ENCODE measurements at places on chromosomes 1 and 21.

DNA sequence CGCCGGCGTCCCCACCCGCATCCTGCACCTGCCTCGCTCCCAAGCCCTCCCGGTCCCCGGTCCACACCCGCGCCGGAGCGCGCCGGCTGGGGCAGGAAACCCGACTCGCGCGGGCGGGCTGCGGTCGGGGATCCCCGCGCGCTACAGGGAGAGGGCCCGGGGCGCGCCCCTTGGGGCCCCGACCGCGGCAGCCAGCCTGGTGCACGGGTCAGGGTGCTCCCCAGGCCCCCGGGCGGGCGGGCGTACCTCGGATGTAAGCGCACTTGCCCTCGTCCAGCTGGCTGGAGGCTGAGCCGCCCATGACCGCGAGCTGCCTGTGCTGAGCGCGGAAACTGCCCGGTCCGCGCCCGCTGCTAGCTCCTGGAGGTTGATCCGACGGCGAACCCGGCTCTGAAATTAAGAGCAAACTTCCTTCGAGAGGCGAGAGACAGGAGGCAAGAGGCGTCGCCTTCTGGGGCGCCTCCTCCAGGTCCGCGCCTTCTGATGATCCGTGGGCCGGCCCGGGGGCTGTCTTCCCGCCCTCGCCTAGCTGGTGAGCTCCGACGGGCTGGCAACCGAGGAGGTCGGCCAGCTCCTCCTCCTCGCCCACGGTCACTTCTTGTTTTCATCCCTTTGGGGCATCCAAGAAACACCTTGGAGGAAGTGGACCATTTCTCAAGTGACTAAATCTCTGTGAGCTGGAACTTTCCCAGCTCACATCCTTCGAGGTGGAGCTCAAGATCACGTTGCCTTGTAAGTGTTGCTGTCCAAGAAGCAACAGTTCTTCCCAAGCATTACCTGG lies at the start of gene NIBAN1:
Gene NIBAN1, minus strand, starts transcription at position 453 of the 781 bp plus-strand sequence. Its CDS starts 152 bp downstream, at position 301.
- DNase-seq, result peak; percentile 14

DNA sequence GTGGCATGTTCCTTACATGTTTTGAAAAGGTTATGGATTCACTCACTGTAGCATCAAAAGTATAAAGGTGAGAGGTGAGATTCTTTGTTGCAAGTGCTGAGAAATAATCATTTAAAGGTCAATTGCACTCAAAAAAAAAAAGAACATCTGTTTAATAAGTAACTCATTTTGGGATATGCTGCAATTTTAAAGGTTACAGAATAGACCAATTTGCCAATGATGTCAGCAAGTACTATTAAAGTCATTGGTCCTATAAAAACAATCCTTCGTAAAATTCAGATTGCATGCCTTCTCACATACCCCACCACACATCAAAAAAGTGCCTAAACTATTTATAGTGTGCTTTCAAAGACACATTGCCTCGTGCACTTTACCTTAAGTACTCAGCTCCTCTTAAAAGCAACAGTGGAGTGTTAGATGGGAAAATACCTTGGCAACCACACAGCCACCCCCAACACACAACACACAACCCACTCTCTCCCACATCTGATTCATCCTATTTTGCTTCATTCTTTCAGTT lies 218.2 kb upstream of the ADGRL2 start:
- no peak for DNase-seq

DNA sequence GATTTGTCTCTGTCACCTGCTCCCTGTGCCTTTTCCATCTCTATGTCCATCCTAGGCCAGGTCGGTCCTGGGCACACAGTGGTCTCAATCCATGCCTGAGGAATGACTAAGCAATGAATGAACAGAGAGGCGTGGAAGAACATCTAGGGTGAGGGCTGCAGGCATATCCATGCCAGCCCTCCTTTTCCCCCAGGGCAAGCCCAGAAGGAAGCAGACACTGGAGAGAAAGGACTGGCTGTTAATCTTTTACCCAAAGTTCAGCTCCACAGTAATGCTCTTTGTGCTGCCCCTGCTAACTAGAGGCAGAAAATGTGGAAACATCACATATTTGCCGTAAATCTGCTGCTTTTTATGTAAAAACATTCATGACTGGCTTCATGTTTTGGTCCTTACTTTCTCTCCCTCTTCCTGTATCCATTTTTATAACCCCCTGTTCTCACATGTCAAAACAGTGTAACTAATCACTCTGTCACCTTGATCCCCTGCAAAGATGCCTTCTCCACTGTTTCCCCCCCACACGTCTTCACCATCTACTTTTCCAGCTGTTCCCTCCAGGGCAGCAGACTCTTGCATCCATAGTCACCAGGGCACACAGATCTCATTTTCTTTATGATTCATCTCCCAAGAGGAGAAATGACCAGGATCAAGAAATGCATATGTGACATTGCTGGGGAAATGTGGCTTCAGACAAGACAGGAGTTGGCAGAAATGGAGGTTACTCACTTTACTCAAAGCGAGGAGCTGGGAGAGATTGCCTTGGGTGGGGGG lies 166.4 kb upstream of the PROX1 start:
- no peak for DNase-seq

DNA sequence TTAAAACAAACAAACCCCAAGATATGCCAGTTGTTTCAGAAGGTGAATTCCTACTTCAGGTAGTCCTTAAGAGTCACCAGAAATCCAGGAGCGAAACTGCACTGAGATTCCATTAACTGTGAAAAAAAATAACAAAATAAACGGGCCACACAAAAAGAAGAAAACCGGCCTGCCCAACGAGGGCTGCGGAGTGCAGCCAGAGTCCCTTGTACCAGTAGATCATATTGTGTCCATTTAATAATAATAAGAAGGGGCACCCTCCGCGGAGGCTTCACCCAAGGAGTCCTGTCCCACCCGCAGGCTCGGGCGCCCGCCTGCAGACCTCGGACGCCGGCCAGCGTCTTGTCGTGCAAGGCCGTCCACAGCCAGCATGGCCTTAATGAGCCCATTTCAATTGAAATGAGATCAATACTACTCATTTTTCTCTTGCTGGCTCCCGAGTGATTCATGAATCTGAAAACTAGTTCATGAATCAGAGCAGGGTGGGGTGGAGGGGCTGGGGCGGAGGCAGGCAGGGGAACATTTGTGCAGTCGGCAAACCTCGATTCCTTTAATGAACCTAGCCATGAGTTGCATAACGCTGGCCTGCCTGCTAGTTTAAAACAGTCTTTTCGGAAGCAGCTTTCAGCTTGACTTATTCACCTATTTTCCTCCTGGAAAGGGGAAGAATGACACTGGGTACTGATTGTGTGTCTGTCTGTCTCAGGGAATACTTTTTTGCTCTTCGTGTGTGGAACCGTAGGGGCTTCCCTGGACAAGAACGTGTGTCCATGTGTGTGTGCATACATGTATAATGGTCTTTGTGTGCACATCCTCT lies 113.1 kb upstream of the IRF2BP2 start:
- peak; percentile 31 for DNase-seq

DNA sequence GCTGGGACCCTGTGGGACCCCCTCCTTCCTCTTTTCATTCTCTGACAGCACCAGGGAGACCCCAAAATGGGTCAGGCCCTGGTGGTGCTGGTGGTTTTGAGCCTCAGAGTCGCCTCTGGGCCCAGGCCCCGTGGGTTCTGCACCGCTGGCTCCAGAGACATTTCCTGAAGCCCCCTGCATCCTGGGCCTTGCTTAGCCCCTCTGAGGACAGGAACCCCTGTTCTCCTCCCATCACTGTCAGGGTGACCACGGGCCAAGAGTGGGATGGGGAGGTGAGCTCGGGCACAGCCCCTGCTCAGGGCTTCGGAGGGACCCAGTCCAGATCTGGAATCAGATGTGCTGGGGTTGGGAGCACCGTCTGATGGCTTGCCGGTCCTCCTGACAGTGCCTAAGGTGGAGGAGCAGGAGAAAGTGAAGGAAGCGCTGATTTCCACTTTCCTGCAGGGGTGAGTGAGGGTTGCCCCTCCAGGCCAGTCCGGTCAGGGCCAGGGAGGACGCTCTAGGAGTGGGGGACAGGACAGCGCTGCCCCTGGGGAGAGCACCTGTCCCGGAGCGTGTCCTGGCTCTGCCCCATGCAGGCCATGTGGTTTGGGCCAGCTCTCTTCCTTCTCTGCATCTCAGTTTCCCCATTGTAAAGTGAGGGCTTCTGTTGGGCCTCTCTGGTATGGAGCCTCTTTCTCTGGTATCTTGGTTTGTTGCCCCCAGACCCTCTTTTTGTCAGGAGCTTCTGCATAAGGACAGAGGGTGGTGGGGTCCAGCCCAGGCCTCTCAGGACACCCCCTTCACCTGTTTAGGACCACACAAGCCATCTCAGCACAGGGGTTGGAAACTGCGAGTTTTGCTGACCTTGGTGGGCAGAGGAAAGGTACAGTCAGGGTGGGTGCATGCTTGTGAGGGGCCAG lies 71.0 kb downstream of the TRIM11 start:
- DNase-seq, result no peak

- DNase-seq, result no peak
These were observed 8.1 kb upstream of the TMEM183A start for GRCh38 chr1:202998836-202999750.
